NCI-H82 (cell line): ENCODE measurements at places on chromosomes 16 and 17.

- DNase-seq, result no peak
Measured at GRCh38 chr17:3761918-3762380, 38.2 kb downstream of the HASPIN start.

GRCh38 chr17:39239640-39240314 is 14.0 kb upstream of the STAC2 start:
- DNase-seq, result peak; percentile 75

DNA sequence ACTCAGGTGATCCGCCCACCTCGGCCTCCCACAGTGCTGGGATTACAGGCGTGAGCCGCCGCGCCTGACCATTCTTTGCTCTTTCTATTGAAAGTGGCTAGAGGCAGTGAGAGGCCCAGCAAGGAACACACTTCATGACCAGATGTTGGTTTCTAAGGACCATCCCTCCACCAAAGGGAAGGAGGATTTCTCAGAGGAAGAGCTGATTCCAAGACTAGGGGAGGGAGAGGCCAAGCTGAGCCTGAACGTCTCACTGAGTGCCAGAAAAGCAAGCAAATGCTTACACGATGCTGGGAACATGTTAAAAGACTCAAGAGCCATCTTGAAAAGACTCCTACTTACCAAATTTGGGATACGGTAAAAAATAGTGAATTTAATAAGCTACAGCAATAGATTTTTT is 79.2 kb downstream of the MRM3 start:
- DNase-seq, result no peak

DNA sequence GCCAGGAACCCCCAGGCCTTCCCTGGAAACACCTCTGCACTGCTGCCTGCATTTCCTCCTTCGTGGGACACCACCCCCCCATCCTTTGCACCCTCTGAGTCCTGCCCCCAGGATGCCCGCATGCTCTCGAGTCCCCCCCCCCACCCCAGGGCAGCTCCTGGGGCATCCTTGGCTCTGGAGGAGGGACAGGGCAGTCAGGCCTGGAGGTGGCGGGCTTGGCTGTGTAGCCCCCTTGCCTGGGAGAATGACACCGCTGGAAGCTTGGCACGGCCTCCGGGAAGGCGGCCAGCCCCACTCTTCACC is 98.9 kb upstream of the GSE1 start:
- no peak for DNase-seq

GRCh38 chr17:74691151-74691550 is 21.6 kb downstream of the CD300LF start:
- peak; percentile 74 for DNase-seq

DNA sequence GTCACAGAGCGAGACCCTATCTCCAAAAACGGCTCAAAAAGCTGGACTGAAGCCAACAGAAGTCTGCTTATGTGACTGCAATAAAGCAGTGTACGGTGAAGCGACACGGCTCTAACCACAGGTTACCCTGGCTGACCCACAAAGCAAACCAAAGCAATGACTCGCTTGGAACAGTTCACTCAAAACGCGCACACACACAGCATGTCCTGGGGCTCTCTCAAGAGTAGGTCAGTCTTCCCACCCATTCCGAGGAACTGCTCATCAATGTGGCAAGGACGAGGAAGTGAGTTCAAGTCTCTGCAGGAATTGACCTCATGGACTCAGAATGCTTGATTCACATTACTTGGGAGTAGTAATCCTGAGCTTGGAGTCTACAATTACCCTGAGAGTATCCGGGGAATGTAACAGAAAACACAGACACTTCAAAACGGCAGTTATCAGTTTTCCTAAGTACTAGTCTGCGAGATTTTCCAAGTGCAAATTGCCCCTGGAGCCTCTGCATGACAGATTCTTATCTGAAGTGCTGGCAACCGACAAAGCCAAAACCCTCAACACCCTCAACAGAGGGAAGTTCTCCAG is 25.4 kb downstream of the PELP1 start:
- no peak for DNase-seq

DNA sequence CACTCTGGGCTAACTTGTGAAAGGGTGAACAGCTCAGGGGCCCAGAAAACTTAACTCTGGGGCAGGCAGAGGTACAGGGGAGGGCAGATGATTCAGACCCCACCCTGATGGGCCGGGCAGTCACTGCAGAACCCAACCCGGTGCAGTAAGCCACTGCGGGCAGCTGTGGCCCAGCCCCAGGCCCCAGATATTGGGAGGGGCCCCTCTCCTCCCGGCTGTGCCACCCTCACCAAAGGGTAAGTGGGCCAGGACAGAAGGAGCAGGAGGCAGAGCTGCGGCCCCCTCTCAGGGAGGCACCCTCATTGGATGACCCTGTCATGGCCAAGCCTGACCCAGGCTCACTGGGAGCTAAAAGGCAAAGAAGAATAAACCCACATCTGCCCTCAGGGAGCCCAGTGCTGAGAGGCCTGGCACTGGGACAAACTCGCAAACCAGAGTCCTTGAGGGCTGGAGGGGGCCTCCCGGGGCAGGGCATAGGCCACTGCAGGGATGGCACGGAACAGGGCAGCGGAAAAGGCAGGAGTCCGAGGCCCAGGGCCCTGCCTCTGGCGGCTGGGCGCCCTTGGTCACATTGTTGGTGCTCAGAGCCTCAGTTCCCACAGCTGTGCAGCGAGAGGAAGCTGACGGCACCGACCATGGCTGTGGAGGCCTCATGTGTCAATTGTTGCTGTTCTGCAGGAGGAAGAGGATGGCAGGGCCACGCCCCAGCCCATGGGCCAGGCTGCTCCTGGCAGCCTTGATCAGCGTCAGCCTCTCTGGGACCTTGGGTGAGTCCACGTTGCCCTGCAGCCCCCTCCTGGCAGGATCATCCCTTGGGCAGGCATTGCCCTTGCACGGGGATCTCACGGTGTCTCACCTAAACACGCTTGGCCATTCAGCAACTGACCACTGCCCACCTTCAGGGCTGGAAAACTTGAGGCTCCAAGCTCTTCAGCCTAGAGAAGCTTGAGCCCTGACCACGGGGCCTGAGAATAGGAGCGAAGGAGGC is 3.1 kb downstream of the ITGB4 start:
- DNase-seq, result no peak

- DNase-seq, result no peak
Measured at GRCh38 chr16:83917152-83918120, 18.5 kb downstream of the MLYCD start.

GRCh38 chr16:85667261-85667660 is 21.5 kb downstream of the GINS2 start:
- no peak for DNase-seq

DNA sequence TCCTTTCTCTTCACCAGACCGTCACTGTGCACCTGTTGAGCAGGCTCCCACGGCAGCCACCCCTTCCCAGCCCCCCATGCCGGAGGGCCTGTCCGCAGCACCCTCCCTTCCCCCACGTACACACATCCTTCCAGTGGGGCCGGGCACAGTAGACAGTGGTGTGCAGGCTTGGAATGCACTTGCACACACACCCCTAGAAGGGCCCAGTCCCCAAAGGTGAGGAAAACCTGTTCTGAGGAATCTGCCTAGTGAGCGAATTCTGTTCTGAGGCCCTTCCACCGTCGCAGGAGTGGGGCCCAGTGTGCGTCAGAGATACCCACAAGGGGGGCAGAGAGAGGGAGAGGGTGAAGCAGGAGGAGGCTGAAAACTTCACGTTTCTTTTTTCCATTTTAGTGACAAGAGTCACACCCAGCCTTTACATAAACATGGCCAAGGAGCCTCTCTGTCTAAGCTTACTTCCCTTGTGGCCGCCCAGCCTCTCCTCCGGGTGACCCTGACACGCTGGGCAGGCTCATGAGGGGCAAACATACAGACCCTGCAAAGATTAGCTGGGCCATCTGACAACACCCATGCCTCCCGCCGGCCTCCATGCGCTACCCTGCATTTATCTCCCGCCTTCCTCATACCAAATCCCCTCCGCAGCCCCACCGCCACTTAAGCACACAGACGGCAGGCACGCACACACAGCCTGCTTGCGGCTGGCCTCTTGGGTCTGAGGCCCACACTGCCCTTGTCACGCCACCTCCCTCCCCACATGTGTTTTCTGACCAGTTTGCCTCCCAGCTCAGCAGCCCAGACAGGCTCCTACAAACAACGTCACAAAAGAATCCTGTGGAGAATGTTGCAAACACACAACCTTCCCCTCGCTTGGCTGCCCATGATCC is 1.8 kb downstream of the ZBTB4 start:
- DNase-seq, result peak; percentile 87

DNA sequence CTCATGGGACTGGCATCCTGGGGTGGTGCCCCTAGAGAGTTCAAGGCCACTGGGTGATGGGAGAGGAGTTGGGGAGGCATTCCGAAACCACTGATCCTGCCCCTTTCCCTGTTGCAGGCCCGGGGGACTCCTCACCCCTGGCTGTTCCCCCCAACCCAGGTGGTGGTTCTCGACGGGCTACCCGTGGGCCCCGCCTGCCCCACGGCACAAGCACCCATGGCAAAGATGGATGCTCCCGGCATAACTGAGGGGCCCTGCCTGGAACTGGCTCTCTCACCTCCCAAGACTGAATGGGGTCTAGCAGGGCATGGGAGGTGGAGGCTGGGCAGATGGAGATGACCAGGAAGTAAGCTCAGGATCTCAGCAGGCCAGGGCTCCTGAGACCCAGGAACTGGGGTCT is 6.6 kb downstream of the BTBD17 start:
- DNase-seq, result no peak

DNA sequence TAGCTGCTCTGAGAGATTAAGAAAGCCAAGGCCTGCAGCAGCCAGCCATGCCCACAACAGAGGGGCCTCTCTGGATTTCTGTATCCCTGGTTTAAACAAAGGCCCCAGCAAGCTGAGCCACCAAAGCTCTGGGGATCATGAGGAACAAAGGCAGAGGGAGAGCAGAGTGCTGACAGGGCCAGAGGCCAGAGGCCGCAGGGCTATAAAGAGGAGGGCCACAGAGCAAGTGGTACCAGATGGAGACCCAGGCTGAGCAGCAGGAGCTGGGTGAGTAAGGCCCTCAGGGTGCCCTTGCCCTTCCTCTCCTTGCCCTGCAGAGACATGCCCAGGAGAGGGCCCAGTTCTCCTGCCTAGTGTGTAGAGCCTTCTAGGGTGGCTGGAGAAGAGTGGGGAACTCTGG is at the start of gene CRYBA1:
CRYBA1 (plus strand) TSS at position 232 of the 400 bp plus-strand sequence; CDS start at position 237, 5 bp downstream.
- DNase-seq, result no peak

GRCh38 chr16:29974291-29975133 is 844 bp downstream of the TAOK2 start:
- DNase-seq, result peak; percentile 39

DNA sequence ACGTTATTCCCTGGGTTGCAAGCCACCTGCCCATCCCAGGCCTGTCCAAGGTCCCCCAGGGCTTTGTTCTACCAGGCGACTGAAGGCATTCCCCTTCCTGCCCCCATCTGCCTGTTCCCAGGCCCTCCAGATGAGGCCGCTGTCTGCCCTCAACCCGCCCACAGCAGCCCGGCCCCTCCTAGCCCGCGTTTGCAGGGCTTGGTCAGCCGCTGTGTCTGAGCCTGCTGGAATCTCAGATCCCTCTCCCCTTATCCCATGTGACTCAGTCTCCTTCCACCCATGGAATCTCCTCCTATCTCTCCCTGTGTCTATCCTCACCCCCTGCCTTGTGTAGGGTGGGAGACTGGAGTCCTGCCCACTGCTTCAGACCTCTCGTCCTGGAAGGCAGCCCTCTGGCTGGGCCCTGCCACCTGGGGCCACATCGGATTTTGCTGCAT is 186.0 kb upstream of the TNRC6C start:
- DNase-seq, result peak; percentile 94

- no peak for DNase-seq
Measured at GRCh38 chr17:72005332-72006163, 115.3 kb upstream of the SOX9 start.

DNA sequence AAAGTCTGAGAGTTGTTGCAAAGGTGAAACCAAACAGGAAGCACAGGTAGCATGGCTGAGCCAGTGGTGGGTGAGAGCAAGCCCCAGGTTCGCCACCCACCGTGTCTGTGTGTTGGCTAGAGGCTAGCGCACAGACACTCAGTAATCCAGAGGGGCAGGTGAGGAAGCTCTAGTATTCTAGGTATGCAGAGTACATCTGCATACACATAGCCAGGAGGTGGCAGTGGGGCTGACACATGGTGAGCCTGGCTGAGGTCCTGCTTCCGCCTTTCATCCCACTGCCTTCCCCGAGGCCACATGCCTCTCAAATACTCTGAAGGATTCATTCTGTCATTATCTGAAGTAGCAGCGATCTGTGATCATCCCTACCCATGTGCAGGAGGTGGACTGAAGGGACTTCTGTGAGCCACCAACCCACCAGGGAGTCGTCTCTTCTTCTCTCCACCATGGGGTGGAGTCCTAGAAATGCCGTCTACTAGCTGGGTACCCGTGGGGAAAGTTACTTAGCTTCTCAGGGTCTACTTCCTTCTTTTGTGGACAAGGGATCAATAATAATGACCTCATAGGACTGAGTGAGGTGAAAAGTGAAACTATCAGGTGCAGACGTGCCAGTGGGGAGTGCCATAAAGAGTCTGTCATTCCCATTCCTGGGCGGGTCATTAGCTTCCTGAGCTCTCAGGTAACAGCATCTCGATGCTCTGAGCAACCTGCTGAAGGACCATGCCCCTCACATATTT is 36.0 kb upstream of the ICAM2 start:
- DNase-seq, result no peak

GRCh38 chr17:18102640-18103039 is 5.9 kb upstream of the MYO15A start:
- no peak for DNase-seq

- DNase-seq, result peak; percentile 32
Measured at GRCh38 chr17:7380855-7381683, at the start of gene TNK1. Gene TNK1, plus strand, starts transcription at chr17:7381089. Its CDS starts 1,838 bp downstream, at chr17:7382927.

DNA sequence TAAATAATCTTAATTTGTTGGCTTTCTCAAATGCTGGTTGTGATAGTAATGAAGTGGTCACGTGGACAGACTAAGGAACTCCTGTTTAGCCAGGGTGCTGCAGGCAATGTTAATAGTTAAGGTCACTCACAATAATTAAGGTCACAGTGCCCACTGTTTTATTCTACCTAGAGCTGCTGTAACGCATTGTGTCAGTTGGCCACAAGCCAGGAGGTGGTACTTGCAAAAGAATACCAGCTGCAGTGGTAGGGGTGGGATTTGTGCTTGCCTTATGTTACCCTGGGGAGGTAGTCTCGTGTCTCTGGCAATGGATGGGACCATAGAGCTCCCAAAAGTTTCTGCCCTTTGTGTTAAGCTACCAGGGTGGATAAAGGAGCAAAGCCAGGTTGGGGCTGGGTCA is 969.1 kb upstream of the CDH8 start:
- peak; percentile 13 for DNase-seq

GRCh38 chr17:8159032-8159400 is 3.7 kb downstream of the VAMP2 start:
- DNase-seq, result no peak
